SW 1271 (cell line): ENCODE measurements at places on chromosomes 6 and 20.

DNA sequence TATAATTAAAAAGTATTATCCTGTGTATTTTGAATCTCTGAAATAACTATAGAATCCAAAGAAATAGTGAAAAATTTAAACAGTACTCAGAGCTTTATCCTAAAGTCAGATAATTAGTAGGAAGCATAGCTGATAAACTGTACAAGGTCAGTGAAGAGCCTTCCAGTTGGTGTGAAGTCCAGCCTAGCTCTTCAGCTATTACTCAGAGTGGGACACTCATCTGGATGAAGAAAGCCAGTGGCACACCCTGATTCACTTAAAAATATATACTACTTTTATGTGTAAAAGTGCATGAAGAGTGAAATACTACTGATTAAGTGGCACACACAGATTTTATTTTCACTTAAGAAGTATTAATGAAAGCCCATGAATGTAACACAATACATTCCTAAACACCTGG, 3.1 kb downstream of the IFNGR1 start:
- no peak for DNase-seq

DNA sequence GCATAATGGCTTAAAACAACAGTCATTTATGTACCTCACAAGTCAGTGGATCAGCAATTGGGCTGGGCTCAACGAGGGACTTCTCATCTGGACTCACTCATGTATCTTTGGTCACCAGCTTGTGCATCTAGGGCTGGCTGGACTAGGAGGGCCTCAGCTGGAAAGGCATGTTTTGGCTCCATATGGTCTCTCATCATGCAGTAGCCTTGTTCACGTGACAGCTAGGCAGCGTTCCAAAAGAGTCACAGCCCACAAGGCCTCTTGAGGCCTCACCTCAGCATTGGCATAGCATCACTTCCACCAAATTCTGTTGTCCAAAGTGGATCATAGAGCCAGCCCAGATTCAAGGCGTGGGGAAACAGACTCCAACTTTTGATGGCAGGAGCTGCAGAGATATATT, 110.1 kb downstream of the MAFB start:
- no peak for DNase-seq

DNA sequence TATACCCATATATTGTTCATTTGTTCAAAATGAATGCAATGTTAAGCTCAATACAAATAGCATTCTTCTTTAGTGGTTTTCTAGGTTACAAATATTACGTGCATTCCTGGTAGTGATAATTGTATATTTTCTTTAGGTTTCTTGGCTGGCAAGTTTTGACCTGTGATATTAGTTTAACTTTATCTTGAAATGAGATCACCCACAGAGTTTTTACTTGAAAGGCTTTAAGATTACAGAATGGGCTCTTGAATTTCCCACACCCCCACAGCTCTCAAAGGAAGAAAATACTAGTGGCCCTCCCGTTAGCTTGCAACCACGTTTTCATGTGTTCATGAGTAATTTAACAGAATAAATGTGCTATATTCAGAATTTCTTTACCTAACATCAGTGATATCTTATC, 1315.5 kb upstream of the GJE1 start:
- DNase-seq, result no peak

DNA sequence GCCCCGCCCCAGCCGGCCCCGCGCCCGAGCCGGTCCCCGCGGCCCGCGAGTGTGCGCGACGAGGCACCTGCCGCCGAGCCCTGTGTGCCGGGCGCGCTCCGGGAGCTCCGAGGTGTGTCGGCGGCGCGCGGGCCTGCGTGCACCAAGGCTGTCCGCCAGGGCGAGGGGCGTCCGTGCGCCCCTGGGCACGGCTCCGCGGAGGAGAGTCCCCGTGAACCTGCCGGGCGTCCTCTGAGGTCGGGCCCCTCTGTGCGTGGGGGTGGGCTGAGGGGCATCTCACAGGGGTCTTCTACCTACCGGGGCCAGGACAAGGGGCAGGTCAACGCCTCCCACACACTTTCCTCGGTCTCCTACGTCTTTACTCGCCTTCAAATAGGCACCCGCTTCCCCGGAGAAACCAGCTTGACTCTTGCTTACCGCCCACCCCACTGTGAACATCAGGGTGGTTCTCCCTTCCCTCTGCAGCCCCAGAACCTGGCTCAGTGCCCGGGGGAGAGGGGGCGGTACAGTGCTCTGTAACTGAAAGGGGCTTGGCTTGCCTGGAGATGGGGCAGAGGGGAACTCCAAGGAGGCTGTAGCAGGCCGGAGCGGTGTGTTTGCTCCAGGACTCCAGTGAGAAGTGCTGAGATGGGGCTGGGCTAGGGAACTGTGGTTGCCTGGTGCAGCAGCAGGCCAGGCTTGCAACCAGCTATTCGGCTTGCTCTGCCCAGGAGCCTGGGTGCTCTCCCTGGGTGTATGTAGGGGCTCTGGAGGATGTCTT, at the start of gene SAMD10:
SAMD10 (minus strand) TSS at position 86 of the 760 bp plus-strand sequence. CDS start 175 bp downstream, outside the sequence.
- no peak for DNase-seq

- no peak for DNase-seq
Measured at GRCh38 chr6:39941138-39941537, 6.9 kb upstream of the MOCS1 start.

GRCh38 chr6:41656002-41656691, 17.9 kb downstream of the MDFI start:
- DNase-seq, result no peak

DNA sequence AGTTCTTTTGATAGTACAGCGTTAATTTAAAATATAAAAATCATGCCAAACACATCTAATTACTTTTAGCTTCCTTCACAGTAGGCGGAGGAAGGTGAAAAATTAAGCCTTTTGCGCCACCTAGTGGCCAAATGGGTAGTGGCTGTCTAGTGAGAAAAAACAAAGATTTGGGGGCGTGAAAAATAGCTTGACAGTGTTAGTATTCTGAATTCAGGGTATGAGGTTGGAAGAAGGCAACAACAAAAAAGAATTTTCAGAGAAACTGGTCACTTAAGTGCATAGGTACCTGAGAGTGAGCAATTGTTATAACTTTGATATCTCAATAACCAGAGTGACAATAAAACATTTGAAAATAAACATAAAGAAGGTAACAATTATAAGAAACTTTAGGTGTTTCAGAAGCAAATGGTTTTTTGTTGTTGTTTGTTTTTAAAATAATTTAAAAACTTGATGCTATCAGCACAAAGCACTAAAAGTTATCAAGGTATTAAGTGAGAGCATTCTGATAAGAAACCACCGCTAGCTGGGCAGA, 14.3 kb downstream of the PSMB9 start:
- no peak for DNase-seq

- no peak for DNase-seq
Measured at GRCh38 chr6:140071601-140072062, 697.2 kb upstream of the CITED2 start.

GRCh38 chr20:53925651-53926401, 144.6 kb downstream of the BCAS1 start:
- no peak for DNase-seq

GRCh38 chr6:39292637-39293036, 21.6 kb downstream of the KCNK17 start:
- no peak for DNase-seq

GRCh38 chr6:448296-449056, 56.9 kb downstream of the IRF4 start:
- DNase-seq, result no peak

DNA sequence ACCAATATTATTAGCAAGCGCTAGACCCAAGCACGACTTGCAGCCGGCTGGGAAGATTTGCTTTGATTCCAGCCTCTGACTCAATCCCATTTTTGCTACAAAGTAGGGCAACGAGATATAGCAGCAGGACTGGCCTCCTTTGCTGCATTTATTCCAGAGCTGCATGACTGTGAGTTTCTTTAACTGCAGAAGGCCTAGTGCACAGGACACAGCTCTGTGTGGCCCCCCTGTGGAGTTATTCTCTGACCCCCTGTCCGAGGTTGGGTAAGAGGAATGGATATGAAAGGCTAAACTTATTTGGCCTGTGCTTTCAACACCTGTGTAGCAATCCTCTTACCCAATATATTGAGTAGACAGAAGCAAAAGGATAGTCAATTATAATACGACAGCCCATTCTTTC, 133.3 kb upstream of the SPTLC3 start:
- DNase-seq, result no peak

DNA sequence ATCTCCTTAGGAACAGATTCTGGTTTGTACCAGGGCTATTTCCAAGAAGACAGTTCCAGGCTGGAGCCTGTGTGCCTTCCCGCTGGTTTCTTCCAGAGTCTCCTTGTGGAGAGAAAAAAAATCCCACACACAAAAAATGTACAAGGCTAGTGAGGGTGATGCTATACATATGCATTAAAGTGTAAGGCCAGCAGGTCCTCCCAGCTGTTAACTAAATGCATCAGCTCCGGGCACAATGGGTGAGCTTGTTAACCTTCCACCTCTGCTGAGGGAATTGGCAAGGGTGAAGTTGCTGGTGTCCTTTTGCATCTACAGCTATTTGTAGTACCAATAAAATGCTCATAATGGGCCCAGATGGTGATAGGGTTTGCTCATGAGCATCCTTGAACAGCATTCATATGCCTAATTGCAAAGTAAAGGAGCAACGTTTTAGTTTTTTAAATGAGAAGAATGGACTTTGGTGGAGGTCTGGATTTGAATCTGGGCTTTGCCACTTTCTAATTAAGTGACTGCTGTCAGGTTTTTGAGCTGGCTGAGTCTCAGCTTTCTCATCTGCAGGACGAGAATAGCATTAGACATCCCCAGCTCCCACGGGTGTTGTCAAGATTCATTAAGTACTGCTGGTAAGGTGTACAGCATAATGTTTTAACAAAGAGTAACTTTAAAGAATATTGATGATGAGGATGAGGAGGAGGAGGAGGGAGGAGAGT, 361.8 kb downstream of the QKI start:
- no peak for DNase-seq

- no peak for DNase-seq
Measured at GRCh38 chr6:88114838-88115237, 51.3 kb downstream of the CNR1 start.

- no peak for DNase-seq
Measured at GRCh38 chr6:139508023-139508422, 133.6 kb upstream of the CITED2 start.

GRCh38 chr6:91694016-91694654, 1107.3 kb upstream of the MAP3K7 start:
- no peak for DNase-seq

DNA sequence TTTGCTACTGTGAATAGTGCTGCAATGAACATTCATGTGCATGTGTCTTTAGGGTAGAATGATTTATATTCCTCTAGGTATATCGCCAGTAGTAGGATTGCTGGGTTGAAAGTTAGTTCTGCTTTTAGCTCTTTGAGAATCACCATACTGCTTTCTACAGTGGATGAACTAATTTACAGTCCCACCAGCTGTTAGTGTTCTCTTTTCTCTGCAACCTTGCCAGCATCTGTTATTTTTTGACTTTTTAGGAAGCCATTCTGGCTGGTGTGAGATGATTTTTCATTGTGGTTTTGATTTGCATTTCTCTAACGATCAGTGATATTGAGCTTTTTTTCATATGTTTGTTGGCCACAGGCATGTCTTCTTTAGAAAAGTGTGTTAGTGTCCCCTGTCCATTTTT, 40.0 kb downstream of the PLG start:
- DNase-seq, result no peak

- DNase-seq, result no peak
Measured at GRCh38 chr20:39518654-39519053, 556.5 kb downstream of the DHX35 start.

DNA sequence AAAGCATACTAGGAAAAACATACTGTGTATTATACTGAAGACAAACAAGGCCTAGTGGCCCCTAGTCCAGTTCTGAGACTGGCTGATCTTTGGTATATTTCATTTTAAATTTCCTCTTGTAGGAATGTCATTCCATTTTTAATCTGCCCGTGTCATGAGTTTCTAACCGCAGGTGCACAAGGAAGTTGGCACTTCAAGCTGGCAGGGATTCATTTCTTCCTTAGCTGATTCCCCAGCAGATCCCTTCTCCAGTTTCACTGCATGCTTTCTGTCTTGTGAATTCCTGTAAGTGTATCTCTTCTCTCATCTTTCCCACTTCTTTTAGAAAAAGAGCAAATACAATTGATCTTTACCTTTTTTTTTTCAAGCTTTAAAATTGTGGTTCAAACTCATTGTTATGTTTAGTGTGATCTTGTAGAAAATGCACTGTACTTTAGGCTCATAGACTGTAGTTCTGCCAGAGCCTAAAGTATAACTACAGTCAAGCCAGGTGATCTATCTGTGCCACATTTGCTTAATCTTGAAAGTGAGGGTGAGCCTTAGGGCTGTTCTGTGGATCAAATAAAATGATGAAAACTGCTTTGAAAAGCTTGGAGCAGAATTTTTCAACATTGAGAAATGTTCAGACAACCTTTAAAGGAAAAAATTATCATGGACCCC, 37.0 kb downstream of the RNF217 start:
- DNase-seq, result no peak

DNA sequence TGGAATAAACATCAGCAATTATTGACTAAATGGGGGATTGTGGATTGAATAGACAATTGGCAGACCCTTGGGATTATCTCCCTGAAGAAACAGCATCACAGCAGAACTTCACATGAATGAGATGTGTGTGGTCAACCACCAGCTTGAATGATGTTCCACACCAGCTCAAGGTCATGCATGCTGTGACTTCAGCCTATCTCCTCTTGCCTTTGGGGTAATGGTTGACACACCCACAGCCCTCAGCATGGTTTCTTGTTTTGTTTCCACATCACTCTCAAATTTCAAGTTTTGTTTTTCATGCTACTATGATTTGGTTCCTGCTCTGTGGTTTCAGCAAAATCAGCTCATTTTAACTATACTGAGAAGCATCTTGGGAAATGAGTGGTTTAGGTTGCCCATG, 94.3 kb downstream of the PAK5 start:
- no peak for DNase-seq

DNA sequence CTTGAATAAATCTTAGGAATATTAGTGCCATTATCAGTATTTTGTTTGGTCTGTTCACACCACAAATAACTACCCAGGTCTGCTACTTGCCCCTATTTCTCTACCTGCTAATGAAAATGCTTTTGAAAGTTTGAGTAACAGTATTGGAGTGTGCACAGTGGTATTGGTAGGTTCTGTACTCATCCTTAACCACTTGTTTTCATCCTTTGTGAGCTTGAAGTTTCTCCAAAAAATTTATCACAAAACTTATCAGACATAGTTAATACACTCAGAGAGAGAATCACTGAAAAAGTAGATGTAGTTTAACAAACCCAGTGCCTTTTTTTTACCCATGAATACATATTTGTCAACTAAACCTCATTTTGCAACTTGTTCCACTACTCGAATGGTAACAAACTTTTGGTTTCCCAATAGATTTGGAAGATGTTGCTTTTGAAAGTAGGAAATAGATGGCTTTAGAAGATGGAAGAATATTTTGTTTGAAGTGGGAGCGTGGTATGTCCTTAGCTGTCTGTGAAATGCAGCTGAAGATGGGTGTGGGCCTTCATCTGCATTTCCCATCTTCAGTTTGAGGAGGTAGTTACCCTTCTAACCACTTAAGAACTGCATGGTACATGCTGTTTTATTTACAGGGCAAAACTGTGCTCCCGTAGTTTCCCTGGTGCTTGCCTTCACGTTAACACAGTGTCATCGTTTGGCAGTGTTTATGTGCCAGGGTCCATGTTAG, 9.0 kb downstream of the PTPN1 start:
- DNase-seq, result no peak
